ENCODE measurements at places on chromosomes 12 and 14.

DNA sequence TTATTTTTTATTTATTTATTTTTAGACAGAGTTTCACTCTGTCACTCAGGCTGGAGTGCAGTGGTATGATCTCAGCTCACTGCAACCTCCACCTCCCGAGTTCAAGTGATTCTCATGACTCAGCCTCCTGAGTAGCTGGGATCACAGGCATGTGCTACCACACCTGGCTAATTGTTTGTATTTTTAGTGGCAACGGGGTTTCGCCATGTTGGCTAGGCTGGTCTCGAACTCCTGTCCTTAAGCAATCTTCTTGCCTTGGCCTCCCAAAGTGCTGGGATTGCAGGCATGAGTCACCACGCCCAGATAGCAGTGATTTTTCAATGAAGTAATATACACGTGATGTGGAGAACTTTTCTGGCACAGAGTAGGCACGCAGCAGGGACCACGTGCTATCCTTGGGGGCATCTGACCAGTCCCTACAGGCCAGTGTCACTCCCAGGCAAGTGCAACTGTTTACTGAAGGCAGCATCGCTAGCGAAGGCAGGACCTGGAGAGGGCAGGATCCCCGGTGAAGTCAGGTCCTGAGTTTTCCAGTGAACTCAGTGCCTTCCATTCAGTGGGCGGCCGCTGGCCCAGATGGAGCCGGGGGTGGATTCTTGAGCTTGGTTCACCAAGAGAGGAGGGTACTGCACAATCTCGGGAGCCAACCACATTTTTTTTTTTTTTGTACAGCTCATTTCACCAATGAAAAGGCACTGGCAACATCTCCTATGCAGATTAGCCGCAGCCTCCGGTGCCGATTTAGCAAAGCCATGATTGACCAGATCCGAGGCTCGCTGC is 11.1 kb upstream of the CLMN start:
- no peak for DNase-seq

DNA sequence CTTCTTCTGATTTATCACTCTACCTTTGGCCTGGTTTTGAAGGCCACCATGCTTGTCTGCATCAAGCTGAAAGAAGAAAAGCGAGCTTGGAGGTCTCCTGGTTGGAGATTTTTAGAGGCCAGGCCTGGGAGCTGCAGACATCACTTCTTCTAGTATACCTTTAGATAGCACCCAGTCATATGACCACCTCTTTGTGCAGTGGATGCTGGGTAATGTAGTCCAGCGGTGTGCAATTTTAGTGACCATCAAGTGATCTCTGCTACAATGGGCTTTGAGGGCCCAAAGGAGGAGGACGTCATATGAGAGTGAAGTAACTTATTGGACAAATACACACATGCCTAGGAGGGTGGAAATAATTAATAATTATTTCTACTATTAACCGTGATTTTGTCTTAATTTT is 15.2 kb upstream of the WNT5B start:
- no peak for DNase-seq

GRCh38 chr12:68970306-68970705 is 37.3 kb upstream of the CPM start:
- no peak for DNase-seq

- DNase-seq: no peak
Measured at GRCh38 chr12:65051218-65051617, 69.9 kb downstream of the WIF1 start.

DNA sequence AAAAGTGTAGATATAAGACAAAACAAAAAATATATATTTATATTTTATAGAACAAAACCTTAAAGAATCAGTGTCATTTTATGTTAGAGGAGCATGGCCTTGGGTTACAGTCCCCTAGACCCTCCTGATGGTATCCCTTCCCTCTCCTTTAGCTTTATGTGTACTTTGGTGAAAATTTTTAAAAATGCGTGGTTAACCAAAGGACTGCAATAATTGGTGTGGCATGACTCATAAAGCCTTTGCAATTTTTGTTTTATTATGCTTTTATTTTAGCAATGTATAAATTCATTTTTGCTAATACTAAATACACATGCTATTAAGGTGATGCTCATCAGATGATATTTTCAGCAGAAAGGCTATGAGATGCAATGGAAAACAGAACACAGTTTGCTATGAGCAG is 264.4 kb downstream of the SYT1 start:
- DNase-seq: no peak

GRCh38 chr14:44962334-44963043 is 499 bp downstream of the TOGARAM1 start:
- DNase-seq: peak; percentile 13

DNA sequence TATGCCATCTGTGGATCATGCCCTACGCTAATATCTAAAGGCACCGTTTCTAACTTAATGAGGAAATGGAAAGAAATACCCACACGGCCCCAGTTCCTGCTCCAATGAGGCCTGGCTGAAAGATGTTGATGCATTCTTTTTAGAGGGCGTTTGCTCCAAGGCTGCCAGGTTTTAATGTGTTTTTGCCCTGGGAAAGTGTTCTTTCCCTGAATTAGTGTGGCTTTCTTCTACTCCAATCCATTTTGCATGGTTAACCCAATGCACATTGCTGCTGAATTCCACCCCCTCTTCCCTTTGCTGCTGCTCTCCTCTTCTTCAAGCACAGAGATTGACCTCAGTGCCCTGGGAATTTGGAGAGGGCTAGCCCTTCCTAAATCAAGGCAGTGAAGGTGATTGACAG is 1.1 kb downstream of the MYF5 start:
- no peak for DNase-seq

DNA sequence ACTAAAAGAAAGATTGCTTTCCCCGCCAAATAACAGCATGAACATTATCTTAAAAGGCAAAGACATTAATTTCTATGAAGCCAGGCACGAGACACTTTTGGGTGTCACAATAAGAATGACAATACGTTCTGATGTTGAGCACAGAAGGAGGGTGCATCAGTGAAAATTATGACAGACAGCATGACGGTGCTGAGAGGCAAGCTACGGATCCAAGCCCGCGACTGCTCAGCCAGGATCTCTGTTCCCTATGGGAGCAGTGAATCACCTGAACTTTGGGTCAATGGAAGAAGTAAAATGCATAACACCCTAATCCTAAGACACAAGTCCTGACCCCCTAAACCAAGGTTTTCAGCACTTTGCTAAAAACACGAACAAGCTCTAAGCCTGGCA is 51.7 kb downstream of the SLC25A47 start:
- DNase-seq: no peak

GRCh38 chr12:108700833-108701541 is 30.3 kb downstream of the CORO1C start:
- no peak for DNase-seq

DNA sequence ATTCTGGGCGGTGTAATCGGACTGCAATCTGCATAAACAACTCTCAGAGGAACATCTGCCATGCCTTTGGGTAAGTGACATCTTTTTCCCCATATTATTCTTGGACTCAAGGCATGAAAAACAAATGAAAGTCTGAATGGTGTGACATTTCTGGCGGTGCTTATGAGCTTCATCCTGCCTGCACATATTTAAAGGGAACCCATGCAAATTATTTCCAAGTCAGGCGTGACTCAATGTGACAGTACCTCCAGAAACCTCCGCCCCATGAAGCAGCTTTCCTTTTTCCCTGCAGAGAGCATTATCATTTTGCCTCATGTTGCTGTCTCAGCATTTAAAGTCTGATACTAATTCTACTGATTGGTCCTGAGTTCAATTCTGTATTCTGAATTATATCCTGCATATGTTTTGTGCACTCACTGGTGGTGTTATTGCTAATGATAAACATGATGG is 585.4 kb downstream of the SNAPC1 start:
- no peak for DNase-seq

DNA sequence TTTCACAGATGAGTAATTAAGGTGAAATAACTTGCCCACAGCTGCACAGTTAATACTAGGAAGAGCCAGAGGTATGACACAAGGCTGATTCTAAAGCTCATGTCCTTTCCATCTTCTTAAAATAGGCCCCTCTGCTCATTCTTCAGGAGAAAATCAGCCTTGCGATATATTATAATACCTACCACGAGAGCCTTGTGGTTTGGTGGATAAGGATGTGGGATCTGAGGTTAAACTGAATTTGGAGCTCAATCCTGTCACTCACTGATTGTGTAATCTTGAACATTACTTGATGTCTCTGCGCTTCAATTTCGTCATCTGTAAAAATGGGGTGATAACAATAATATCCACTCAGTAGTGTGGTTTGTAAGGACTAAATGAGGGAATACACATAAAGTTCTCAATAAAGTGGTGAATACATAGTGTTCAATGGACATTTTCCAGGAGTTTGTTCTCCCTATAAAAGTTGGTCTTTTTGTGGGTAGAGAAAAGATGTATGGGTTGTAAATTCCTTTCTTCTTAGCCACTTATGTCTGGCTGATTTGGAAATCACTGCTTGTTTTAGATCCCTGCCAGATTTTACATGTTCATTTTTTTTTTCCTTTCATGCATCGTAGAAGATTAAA is 25.1 kb upstream of the ATP2B1 start:
- DNase-seq: peak; percentile 30

GRCh38 chr12:18068355-18068754 is 21.6 kb downstream of the RERGL start:
- DNase-seq: no peak

GRCh38 chr12:123886931-123887582 is 85.6 kb downstream of the CCDC92 start:
- no peak for DNase-seq

GRCh38 chr12:55931780-55932550 is 1.0 kb downstream of the DGKA start:
- peak; percentile 35 for DNase-seq

DNA sequence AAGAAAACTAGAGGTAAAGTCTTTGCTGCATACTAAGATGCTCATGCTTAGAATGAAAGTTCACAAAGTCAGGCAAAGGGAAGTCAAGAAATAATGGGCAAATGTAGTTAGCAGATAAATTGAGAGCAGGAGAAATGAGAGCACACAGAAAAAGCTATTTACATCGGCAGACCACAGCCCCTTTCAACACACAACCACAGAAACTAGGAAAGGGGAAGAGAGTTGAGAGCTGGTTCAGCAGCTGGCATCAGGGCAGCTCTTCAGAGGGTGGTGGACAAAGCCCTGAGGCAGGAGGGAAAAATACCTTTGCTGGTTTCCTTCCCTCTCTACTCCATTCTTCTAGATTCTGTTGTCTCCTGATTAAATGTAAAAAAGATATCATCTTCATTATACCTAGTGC is 95.4 kb upstream of the ANO4 start:
- no peak for DNase-seq

- DNase-seq: no peak
Measured at GRCh38 chr12:11794751-11795150, 145.3 kb downstream of the ETV6 start.

Data from CD4-positive, alpha-beta T cell treated with Interleukin-10 for 1 hour (primary cell).